ENCODE measurements at places on chromosomes 11 and 22.

- no peak for DNase-seq
Observed at GRCh38 chr11:13391217-13391616, 71.8 kb downstream of the BTBD10 start.

- DNase-seq, result no peak
Observed at GRCh38 chr11:72037554-72038311, 39.0 kb downstream of the IL18BP start.

GRCh38 chr22:33350491-33350890 is 292.3 kb upstream of the SYN3 start:
- no peak for DNase-seq

GRCh38 chr11:86747801-86748200 is 52.5 kb upstream of the PRSS23 start:
- no peak for DNase-seq

DNA sequence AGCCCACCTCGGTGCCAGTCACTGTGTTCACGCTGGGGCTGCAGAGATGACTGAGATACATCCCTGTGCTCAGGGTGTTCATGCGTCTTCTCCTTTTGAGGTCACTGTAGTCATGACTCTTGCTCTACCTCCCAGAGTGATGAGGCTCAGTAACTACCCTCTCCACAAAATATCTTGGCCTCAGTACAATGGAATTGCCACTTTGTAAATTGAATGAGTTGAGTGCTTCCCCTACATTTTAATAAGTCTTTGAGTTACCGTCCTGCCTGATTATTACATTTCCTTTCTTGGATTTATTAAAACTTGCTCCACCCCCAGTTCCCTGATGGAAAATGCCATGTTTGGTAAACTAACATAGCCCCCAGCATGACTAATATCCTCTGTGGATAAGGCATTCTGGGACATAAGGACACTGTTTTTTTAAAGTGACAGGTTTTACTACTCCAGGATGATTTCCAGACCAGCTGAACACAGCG is 15.9 kb downstream of the PRSS23 start:
- DNase-seq, result no peak

GRCh38 chr11:12464303-12464702 is 86.9 kb downstream of the PARVA start:
- DNase-seq, result no peak

DNA sequence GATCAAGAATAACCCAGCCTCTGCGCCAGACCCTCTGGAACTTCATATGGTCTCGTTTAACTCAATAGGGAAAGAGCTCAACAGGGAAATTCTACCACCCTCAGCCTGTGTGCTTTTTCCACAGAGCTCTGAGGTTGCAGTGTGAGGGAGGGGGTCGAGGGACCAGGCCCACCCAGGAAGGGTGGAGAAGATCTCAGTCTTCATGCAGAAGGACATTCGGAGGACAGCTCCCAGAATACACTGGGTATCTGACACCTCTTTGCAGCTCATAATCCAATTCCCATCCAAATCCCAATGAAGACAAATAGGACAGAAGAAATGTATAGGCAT is 56.6 kb downstream of the ST14 start:
- DNase-seq, result no peak

- no peak for DNase-seq
Observed at GRCh38 chr11:66077927-66078326, 7.9 kb downstream of the PACS1 start.

DNA sequence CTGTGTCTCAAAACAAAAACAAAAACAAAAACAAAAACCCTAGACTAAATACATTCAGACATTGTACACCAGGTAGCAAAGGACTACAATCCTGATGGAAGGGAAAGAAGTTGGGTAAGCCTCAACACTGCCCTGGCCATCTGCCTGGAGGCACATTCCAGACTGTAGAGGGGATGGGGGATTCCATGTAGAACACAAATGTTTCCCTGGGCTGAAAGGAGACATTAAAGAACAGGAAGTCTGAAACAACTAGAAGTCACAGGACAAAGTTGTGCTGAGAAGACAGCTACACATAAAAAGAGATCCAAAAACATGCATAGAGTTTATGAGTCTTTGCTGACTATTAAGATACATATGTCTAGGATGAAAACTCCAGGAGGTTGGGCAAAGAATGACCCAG is 83.9 kb downstream of the RRAS2 start:
- DNase-seq, result no peak

GRCh38 chr11:119210050-119210449 is 3.9 kb downstream of the CBL start:
- no peak for DNase-seq

- no peak for DNase-seq
Observed at GRCh38 chr11:73965076-73965763, 14.4 kb downstream of the DNAJB13 start.

DNA sequence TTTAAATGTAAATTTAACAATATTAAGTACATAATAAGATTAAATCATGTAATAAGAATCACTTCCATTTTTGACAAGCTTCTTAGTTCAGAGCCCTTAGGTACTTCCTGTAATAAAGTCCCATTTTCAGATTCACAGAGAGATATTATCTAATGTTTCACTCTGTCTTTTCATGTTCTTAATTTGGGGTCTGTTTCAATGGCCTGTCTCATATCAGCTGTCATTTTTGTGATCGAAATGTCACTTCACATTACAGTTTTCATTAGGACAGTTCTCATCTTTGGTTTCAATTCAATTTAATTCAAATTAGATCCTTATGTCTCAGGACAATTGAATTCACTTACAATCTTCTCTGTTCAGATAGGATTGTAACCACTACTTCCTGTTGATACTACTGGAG is 22.6 kb upstream of the OLFML1 start:
- DNase-seq, result no peak

GRCh38 chr11:35227576-35228327 is 88.8 kb downstream of the CD44 start:
- DNase-seq, result no peak

DNA sequence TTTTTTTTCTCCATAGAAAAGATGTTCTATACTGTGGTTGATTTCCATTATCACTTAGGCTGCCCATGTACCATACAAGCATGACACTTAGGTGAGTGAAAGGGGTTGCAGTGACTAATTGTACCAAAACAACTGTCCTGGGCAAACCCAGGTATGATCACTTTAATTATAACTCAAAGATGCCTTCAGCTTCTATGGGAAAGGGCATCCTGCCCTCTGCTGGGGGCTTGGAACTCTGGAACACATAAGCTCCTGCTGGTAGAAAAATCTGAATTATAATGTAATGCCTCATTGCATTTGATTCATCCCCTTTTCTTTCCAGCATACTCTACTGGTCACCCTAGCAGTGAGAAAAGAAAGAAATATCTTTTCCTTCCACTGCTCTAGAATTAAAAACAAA is 206.3 kb downstream of the DDX10 start:
- no peak for DNase-seq

DNA sequence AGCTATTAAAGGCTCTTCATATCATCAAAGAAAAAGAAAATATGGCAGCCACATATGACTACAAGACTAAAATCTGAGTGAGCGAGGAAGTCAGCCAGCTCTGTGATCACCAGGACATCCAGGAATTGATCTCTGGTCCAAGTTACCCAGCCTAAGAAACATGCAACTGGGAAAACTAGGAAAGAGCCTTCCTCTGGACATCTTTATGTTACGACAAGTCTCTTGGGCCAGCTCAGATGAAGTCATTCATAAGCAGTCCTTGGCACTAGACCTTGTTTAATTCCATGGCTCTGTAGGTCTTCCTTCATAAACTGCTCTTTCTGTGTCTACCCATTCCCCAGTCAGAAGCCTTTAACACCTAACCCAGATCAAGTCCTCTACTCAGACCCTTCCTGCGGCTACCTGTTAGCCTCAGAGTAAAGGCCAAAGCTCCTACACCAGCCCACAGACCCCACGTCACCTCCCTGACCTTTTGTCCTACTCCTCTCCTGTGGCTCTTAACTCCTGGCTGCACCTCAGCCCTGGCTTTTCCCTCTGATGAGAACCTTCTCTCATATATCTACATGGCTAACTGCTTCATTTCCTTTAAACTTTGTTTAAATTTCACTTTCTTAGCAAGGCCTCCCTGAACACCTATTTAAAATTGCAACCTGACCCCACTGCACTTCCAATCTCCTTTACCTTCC is 134.0 kb downstream of the KIF18A start:
- no peak for DNase-seq

DNA sequence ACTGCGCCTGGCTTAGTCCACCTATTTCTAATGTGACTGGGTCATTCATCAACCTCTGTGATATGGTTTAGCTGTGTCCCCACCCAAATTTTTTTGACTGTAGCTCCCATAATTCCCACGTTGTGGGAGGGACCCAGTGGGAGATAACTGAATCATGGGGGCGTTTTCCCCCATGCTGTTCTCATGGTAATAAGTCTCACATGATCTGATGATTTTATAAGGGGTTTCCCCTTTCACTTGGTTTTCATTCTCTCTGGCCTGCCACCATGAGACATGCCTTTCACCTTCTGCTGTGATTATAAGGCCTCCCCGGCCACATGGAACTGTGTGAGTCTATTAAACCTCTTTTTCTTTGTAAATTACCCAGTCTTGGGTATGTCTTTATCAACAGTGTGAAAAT is 8.7 kb downstream of the CENATAC start:
- no peak for DNase-seq

- peak; percentile 6 for DNase-seq
Observed at GRCh38 chr22:45742866-45743450, 71.3 kb downstream of the ATXN10 start.

- no peak for DNase-seq
Observed at GRCh38 chr11:46918083-46918787, at the start of gene LRP4. TSS of gene LRP4 (minus strand) at chr11:46918550. CDS start at chr11:46918379, 171 bp downstream.

DNA sequence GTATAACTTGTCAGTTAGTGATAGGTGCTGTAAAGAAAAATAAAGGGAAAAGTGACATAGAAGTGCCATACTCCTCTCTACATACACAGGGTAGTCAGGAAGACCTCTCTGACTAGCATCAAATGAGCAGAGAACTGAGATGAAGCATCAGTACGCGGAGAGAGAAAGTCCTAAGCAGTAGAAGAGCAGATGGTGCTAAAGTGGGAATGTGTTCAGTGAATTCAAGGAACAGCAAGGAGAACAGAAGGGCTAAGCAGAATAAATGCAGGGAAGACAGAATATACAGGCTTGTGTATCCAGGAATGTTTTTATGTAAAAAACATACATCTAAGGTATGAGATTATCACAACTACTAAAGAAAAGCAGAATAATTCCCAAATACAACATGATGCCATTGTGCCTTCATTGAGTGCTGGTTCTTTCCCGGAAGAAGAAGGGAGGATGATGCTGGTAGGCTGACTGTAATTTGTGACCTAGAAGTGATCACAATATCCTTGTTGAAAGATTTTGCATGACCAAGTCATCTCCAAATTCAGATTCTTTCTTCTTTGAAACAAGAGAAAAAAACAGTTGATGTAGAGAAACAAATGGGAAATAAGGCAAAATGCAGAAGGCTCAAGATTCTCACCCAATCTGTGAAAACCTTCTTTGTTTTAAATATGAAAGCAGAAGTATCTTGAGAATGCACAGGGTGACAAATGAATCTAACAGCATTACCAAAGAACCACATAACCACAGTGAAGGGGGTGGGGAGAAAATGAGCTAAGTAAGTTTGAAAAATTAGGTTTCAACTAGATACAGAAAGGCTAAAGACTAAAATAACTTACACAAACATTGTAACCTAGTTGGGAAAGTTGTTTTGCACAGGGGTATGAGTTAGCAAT is 20.5 kb downstream of the MRE11 start:
- DNase-seq, result peak; percentile 73

GRCh38 chr11:1767399-1768140 is 3.8 kb upstream of the CTSD start:
- DNase-seq, result no peak

- DNase-seq, result no peak
Observed at GRCh38 chr11:79028225-79028624, 412.6 kb downstream of the TENM4 start.

GRCh38 chr11:12565406-12565805 is 108.8 kb upstream of the TEAD1 start:
- DNase-seq, result no peak

- no peak for DNase-seq
Observed at GRCh38 chr22:37910890-37911672, 5.0 kb downstream of the MICALL1 start.

DNA sequence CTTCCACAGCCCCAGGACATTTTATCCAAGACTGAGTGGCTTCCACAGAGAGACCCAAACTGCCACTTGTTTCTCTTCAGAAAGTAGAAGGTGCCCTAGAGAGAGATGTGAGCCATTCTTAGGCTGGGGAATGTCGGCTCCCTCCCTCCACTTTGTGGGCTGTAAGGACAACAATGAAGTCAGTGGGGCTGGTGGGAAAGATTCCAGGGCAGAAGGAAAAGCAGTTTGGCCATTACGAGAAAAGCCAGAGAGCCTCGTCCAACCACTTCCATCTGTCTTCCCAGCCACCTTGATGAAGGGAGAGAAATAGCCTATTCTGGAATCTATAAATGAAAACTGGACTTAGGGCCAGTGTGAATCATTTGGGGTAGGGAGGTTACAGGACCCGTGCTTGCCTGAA is 382.5 kb downstream of the NXPE2 start:
- no peak for DNase-seq

DNA sequence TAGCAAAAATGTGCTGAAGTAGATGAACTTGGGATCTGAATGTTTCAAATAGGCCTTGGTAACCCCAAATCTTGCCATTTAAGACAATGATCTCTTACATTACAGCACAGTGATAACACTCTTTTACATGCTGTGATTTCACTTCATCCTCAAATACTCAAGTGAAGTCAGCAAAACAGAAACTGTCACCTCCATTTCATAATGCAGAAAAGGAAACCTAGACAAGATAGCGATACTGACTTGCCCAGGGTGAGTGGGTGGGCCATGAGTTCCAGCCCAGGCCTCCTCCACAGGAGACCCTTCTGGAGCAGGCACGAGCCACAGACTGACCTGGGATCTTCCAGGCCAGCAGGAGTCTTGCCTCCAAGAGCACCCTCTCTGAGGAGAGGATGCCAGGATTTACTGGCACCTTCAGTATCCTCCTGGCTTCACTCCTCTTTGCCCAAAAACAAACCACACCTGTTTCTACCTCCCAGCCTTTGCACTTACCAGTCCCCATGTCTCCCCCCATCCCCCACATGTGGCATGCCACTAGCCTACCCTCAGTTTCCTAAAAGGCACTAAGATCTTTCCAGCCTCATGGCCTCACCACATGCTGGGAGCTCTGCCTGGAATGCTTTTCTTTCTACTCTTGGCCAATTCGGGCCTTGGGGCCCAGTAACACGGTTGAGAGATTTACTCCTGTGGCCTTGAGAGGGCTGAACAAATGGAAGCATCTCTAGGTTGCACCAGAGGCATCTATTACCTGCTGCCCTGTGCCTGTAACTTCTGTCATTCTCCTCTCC is 1.9 kb upstream of the DGAT2 start:
- DNase-seq, result no peak

GRCh38 chr11:27458182-27458581 is 14.4 kb downstream of the LGR4 start:
- DNase-seq, result no peak
